ENCODE measurements at places on chromosomes 5 and 9. TPM values are rescaled to one million over a fixed set of nuclear protein-coding genes. Genes with fewer than 3 reads are reported as not detected.

The SLC25A2 gene
- 1.1 TPM for total RNA-seq

DNA sequence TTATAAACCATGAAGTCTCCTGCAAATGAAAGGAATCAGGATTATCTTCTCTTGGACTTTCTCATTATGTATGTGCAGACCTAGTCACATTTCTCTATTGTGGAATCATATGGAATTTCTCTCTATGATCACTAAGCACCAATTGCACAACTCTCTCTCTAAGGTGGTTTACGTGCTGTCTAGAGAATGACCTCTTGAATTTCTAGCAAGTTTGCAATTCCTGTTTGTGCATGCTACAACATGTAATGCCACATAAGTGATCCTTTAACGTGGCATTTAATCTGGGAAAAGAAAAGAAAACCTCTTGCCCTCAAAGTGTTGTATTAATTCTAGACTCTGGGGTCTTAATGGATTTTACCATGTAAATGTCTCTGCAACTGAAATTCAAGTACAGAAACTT is 5.0 kb upstream of the PPP2R2B start:
- no peak for DNase-seq

- DNase-seq: no peak
Measured at GRCh38 chr5:159175547-159175946, 33.8 kb downstream of the RNF145 start.

DNA sequence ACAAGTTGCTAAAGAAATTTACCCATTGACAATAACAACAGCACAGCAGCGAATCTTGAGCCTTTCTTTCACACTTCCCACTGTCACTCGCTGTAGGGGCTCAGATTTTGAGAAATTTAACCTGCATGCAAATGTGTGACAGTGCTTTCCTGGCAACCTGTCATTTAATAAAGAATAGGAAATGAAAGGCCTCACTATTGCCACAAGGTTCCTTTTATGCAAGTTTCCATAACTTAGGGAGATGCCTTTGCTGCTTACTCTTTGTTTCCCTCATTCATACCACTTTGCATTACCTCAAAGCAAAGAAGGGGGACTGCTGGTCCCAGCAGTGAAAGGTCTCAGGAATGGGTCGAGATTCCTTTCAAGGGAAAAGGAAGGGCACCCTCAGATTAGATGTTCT is 49.5 kb downstream of the PTCD2 start:
- no peak for DNase-seq

GRCh38 chr5:16691731-16692130 is 74.9 kb upstream of the RETREG1 start:
- DNase-seq: no peak

- no peak for DNase-seq
Measured at GRCh38 chr5:10832987-10833386, 72.0 kb upstream of the DAP start.

Data from colonic mucosa (tissue), 4 donors.